ENCODE measurements at places on chromosomes 3 and 15.

GRCh38 chr15:61906961-61907752, 153.1 kb downstream of the VPS13C start:
- DNase-seq = no peak

DNA sequence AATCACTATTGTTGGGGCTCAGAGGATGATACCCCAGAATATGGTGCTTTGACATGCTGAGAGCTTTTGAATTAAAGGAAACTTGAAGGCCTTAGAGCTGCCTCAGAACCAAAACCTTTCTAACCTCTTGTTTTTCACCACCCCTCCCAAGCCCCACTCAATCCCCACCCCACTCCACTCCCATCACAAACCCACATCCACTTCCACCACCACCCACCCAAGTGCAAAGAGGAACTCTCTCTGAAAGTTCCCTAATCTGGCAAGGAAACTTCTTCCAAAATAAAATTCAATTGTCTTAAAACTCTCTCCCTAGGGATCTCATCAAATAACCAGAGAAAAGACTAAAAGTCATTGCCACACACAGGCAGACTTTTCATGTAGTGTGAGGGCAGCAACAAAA, 301.2 kb upstream of the ARHGEF26 start:
- no peak for DNase-seq

- DNase-seq = no peak
These were observed 22.8 kb upstream of the TRIM59 start for GRCh38 chr3:160472344-160472743.

DNA sequence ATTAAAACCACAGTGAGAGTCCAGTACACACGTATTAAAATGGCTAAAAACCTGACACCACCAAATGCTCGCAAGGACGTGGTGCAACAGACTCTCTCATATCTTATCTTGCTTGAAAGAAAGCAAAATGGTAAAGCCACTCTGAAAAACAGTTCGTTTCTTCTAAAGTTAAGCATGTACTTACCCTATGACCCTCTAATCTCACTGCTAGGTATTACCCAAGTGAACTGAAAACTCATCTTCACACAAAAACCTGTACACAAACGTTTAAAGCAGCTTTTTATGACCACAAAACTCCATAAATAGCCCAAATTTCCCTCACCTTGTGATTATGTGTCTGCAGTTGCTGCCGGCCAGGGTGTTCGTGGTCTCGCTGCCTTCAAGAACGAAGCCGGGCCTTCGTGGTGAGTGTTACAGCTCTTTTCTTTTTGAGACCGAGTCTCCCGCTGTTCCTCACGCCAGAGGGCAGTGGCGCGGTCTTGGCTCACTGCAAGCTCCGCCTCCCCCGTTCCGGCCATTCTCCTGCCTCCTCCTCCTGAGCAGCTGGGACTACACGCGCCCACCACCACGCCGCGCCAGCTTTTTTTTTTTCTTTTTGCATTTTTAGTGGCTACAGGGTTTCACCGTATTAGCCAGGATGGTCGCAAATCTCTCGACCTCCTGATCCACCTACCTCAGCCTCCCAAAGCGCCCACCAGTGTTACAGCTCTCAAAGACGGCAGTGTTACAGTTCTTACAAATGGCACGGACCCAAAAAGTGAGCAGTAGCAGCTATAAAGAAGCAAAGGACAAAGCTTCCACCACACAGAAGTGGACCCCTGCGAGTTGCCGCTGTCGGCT, 165.4 kb downstream of the TJP1 start:
- DNase-seq = no peak

DNA sequence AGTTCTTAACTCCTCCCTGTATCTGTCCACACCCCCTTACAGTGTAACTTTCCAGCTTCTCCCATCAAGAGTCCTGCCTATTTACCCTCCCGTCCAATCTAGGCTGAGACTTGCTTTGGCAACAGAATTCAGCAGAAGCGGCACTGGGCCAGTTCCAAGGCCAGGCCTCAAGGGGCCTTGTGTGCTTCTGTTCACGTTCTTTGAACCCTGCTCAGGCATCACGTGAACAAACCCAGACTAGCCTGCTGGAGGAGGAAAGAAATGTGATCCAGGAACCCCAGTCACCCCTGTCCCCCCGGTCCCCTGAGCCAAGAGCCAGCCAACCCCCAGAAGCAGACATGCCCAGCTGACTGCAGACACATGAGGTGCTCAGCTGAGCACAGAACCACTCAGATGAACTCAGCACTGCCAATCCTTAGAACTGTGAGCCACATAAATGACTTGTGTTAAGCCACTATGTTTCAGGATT, 76.1 kb upstream of the DCLK3 start:
- DNase-seq = no peak

Measured in muscle of arm (tissue), 14 donors.